ENCODE measurements at places on chromosomes 13 and 19.

DNA sequence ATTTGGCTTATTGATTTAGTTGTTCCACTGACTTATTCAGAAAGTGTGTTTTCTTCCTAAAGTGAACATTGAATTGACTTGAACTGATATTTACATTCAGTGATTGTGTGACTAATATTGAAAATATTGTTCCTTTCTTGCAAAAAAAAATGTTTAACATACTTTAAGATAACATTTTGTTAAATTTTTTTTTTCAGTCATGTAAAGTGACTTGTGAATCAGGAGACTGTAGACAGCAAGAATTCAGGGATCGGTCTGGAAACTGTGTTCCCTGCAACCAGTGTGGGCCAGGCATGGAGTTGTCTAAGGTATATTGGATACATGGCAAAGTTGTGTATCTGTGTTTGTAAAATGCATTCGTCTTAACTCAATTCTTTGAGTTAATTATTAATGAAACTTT lies 22.9 kb downstream of the TNFRSF19 start:
- no peak for DNase-seq

- no peak for DNase-seq
Observed at GRCh38 chr19:19050731-19051130, 13.1 kb upstream of the SLC25A42 start.

- DNase-seq = no peak
Observed at GRCh38 chr19:51664997-51665396, 18.4 kb upstream of the SIGLEC14 start.

DNA sequence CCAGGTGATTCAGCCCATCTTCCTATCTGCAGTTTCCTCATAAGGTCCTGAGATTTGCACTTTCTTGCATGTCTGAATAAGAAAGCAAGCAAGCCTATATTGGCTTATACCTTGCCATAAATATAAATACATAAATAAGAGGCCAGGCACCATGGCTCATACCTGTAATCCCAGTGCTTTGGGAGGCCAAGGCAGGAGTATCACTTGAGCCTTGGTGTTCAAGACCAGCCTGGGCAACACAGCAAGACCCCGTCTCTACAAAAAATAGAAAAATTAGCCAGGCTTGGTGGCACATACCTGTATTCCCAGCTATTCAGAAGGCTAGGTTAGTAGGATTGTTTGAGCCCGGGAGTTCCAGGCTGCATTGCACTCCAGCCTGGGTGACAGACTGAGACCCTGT lies 5.5 kb upstream of the GPATCH1 start:
- no peak for DNase-seq

DNA sequence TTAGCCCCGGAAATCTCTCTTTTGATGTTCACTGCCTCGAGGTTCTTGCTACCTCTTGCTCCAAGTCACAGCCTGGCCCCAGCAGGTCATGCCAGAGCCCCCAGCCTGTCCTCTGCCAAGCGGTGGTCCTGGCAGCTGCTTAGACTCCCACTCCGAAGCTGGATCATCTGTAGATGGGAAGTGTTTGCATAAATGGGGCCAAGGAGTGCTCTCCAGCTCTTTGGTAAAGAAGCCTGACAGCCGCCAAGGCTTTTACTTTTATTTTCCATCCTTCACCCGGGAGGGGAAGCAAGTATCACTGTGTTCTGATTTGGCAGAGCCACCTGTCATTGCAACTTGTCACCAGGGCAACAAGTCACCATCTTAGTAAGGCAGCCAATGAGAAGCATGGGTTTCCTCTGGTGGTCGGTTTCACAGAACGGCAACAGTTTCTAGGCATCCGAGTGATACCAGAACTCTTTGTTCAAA lies 10.6 kb upstream of the RETN start:
- no peak for DNase-seq

GRCh38 chr13:109724603-109725002 lies 61.8 kb downstream of the IRS2 start:
- DNase-seq = no peak

Measured in NCI-H460 (cell line).